ENCODE measurements at places on chromosomes 11 and 22. TPM values are rescaled to one million over a fixed set of nuclear protein-coding genes. Genes with fewer than 3 reads are reported as not detected.

Gene ADAMTS8
- not detected for total RNA-seq

Gene INPP5J
- 1.3 TPM for total RNA-seq

GRCh38 chr22:19051381-19052072 lies 70.7 kb downstream of the DGCR2 start:
- DNase-seq: no peak

DNA sequence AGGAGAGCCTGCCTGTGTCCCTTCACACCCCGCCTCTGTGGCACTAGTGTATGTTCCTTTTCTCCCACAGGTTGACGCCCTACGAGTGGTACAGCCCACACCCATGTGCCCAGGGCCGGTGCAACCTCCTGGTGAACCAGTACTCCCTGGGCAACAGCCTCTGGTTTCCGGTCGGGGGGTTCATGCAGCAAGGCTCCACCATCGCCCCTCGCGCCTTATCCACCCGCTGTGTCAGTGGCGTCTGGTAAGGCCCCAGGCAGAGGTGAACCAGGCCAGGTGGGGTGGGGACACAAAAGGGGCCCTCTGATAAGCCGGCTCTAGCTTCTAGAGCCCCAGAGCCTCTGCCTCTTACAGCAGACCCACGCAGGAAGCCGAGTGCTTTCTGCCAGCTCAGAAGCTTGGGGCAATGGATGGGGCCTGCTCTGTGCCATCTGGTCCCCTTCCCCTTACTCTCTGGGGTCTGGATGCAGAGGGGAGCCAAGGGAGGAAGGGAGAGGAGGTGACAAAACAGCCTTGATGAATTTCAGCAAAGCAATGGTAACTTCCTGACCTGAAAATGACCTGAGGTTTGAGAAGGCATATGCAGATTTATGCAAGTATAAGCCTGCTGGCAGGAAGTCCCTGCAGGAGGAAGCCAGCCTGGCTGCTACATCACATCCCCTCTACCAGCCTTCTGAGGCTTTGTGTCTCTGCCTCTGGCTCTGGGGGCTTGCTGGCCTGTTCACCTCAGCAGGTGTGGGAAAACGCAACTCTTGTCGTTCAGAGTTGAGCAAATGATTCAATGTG lies 67.0 kb upstream of the TBCEL start:
- no peak for DNase-seq

DNA sequence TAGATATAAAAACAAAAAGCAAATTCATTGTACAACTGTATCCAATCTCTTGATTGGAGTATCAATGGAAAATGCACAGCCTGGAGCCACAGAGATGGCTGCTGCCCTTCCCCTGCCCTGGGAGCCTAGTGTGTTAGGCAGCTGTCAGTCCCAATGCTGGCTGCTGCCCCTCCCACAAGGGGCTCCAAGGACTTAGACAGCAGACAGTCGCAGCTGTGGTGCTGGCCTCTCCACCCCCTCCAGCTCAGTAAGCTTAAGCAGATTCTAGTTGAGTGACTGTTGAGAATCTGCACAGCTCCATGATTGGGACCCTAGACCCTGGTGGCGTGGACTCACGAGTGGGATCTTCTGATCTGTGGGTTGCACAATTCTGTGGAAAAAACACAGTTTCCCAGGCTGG lies 1511.2 kb downstream of the FAM181B start:
- DNase-seq: no peak
